ENCODE measurements at places on chromosomes 7 and 10. TPM values are rescaled to one million over a fixed set of nuclear protein-coding genes. Genes with fewer than 3 reads are reported as not detected.

DNA sequence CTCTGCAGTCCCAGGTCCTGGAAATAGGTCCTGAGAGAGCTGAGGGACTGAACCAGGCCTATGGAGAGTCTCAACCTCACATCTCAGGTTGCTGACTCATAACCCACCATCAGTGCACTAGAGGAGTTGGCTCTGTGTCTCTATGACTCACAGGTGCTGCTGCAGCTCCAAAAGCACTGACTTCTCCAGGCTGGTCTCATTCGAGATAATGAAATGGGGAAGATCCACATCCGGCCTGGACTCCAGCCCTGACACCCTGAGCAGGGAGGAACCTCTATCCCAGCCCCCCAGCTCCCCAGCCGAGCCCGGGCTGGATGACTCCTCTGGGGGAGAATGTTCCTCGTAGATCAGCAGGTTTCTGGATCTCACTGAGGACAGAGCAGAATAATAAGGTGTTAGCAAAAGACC, 35.5 kb upstream of the DGKI start:
- no peak for DNase-seq

DNA sequence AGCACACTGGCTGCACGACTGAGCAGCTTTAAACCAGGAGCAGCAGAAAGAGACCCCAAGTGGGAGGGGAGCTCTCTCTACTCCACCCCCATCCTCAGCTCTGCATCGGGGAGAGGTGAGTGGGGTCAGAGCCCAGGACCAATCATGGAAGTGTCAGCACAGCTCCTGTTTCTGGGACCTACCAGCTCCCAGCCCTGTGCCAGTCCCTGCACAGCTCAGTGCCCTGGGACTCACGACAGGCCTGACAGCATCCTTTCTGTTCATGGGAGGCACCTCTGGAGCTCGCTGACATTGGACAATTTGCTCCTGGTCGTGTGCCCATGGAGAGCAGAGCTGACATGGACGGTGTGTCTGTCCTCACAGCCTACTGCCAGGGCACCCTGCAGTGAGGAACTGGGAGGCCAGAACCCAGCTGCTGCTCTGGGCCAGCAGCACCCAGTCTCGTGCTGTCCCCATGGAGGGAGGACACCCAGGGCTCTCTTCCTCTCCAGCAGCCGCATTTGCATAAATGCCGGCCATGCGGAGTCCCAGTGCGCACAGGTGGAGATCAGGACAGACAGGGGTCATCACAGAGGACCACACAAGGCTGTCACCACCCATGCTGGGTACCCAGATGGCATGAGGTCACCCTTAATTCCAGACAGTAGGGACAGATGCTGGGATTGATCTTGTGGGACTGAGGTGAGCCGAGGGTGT, 45.9 kb upstream of the MSMB start:
- no peak for DNase-seq

GRCh38 chr7:46244757-46245156, 323.7 kb upstream of the IGFBP3 start:
- DNase-seq: no peak

- DNase-seq: no peak
These were observed 541.4 kb downstream of the DNAJB9 start for GRCh38 chr7:109111086-109111485.

Gene GPR146
- total RNA-seq: 0.07 TPM

Measured in H7 (cell line).